ENCODE measurements at places on chromosomes 2 and 18.

- no peak for DNase-seq
These were observed 107.0 kb upstream of the PTPRM start for GRCh38 chr18:7459851-7460770.

- DNase-seq = no peak
These were observed 232.2 kb downstream of the SETBP1 start for GRCh38 chr18:44912740-44913478.

DNA sequence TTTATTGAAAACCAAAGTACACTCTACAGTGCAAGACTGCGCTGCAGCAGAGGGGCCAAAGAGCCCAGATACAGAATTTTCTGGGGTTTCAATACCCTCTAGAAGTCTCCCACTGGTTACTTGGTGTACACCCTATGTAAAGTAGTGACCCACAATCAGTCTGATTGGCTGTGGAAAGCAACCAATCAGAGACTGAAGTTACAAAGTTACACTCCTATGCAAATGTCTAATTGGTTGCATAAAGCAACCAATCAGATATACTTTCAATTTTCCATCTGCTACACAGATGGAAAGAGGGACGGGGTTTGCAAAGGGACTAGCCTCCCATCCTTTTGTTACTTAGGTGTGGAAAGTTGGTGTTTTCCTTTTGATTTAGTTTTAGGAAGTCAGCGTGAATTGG is 198.9 kb upstream of the SH3BP4 start:
- DNase-seq = no peak

DNA sequence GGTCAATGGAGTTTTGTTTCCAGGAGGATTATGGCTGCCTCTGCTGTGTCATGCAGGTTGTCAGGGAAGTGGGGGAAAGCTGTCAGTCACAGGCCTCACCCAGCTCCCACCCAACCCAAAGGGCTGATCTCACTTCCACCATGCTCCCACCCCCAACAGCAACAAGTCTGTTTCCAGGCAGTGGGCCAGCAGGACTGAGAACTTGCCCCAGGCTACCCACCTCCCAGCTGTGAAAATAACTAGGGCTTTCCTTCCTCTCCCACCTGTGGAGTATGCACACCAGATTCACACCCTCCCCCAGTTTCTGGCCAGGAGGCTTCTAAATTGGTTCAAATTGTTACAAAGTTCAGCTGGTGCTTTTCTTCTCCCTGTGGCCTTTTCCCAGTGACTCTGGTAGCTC is 95.6 kb upstream of the ACVR1 start:
- DNase-seq = peak; percentile 35

DNA sequence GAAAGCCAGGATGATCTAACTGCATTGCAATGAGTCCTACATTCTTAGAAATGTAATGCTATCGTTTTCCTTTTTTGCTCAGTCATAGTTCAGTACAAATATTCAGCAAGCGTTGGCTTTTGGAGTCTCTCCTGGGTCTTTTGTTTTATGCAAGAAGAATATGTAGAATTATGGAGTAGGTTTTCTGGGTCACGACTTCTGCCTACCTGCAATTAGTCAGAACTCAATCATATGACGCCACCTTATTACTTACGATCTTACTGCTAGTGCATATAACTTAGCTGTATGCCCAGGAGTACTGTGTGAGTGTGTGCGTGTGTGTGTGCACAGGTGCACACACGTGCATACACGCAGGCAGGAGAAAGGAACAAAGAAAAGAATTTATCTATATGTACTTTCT is 640.2 kb downstream of the STK39 start:
- no peak for DNase-seq

- DNase-seq = no peak
These were observed 55.8 kb upstream of the REV1 start for GRCh38 chr2:99545604-99546003.

GRCh38 chr2:230893841-230894781 is 29.4 kb downstream of the ITM2C start:
- no peak for DNase-seq

DNA sequence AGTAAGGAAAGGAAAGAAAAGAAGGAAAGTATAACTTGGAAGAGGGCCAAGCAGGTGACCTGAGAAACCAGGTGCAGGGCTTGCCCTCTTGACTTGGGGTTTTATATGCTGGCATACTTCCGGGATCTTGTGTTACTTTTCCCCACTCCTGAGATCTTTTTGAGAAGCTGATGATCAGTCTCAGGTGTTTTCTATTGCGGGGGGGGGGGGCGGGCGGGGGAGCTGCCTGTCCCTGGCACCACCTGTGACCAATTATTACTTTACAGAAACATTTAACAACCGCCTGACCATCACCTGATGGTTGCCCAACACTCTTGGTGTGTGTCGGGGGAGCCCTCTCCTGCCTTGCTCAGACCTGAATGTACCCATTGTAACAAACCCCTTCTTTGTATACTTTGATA is 6.9 kb upstream of the CASP10 start:
- no peak for DNase-seq

- DNase-seq = no peak
These were observed 325.4 kb downstream of the TSN start for GRCh38 chr2:122080871-122081270.

- no peak for DNase-seq
These were observed 74.4 kb downstream of the ANKRD44 start for GRCh38 chr2:197236159-197236558.
